GM12892 (cell line): ENCODE measurements at places on chromosomes 7 and 10.
A peak's percentile ranks its signal among the peaks of the same experiment; 100 is the strongest.

GRCh38 chr10:116110736-116111135 is 162.3 kb downstream of the GFRA1 start:
- DNase-seq, result no peak

GRCh38 chr7:121505021-121505420 is 108.9 kb upstream of the FAM3C start:
- no peak for DNase-seq

- no peak for DNase-seq
These were observed 59.3 kb upstream of the BMPER start for GRCh38 chr7:33845991-33846509.

DNA sequence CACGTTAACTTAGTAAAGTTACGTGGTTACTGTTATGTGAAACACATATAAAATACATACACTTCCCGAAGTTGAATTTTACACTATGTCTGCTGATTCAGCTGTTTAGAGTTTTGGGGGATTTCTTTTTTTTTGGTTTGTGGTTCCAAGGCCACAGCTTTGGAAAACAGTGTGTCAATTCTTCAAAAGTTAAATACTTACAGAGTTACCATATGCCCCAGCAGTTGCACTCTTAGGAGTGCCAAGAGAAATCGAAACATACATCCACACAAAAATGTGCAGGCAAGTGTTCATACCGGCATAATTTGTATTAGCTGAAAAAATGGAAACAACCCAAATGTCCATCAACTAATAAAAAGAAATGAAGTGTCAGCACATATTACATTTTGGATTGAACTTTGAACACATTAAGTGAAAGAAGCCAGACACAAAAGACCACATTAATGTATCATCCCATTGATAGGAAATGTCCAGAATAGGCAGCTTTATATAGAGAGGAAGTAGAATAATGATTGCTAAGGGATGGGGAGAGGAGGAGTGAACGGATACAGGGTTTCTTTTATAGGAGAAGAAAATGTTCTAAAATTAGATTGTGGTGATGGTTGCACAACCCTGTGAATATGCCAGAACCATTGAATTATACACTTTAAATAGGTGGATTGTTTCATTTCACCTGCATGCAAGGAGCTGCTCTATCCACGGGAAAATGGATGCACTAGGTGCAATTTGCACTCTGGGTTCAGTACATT is 17.6 kb downstream of the APBB1IP start:
- DNase-seq, result no peak

DNA sequence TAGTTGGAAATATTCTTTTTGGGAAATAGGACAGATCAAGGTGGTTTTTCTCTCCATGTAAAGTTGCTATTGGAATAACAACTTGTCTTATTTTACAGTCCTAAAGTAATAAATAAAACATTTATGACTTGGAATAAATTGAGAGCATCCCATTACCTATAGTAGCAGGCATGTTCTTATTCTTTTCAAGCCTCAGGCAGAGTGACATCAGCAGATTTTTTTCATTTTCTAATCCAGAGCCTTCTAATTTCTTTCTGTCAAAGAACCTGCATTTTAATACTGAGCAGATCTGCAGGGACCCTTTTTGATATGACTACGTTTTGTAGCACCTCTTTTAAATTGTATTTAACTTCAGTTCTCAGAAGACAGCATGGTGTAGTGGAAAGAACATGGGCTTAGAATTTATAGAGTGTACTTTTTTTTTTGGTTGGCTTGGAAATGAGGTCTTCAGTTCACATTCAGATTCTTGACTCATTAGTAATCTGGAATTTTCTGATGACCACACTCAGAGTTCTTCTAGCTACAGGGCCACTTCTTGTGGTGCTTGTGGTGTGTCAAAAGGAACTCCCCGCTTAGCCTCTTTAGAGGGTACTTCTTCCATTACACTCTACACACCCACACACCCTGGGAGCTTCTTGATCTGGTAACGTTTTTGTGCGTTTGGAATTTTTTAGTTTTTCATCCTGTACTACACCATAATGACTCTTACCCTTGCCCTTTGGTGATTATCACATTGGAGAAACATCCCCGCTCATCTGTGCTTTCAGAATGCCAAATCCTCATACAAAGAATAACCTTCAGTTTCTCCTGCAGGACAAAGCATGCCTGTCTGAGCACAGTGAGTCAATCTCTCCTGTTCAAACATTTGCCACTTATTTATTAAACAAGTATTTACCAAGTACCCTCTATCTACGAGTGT is 34.6 kb downstream of the AGK start:
- DNase-seq, result peak; percentile 8

GRCh38 chr7:30788640-30789333 is 17.6 kb downstream of the MINDY4 start:
- no peak for DNase-seq

DNA sequence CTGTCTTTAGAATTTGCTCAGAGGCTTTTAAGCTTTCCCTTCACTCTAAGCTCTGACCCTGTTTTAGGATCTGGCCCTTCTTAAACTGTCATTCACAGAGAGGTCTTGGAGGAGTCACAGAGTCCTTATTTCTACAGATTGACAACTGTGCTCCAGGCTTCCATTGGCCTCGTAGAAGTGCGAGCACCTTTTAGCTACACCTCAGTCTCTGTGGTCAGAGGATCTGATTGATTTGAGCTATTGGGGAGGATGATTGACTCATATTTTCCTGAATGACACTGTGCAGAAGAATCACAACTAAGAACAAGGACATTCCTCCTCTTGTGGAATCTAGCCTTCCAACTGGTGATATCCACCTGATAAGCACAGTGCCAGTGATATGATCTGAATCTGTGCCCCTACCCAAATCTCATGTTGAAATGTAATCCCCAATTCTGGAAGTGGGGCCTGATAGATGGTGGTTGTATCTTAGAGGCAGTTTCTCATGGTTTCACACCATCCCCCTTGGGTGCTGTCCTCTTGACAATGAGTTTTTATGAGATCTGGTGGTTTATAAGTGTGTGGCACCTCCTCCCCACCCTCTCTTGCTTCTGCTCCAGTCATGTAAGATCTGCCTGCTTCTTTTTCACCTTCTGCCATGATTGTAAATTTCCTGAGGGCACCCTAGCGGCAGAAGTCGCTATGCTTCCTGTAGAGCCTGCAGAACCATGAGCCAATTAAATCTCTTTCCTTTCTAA is 3.2 kb downstream of the CYP3A7 start:
- no peak for DNase-seq

DNA sequence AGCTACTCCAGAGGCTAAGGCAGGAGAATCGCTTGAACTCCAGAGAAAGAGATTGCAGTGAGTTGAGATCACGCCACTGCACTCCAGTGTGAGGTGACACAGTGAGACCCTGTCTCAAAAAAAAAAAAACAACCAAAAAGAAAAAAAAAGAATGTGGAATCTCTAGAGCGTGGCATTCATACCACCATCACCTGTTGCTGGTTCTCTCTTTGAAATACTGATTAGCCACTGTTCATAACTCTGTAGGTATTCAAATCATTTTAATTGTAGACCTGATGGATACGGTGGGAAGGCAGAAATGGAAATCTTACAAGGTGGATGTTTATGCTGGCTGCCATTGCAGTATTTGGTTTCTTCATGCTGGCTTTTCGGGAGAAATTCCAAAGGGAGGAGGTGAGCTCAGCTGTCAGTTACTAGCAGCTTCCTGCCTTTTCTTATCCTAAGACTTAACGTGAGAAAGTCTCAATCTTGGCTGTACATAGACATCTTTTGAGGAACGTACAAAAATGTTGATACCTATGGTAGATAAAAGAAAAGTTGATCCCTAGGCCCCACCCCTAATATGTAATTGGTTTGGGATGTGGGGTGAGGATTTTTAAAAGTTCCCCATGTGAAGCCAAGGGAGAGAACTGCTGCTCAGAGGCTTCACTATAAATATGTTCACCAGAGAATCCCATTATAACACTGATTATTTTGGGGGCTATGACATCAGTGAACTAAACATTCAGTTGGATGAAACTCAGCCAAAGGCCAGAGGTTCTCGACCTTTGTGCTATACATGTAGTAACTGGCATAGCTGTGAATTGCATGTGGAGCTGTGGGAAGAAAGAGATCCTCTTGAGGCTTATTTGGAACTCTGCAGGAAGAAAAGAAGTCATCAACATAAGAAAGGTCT is 26.9 kb upstream of the MKLN1 start:
- no peak for DNase-seq

- no peak for DNase-seq
These were observed 237.5 kb downstream of the IPMK start for GRCh38 chr10:58030208-58030607.

DNA sequence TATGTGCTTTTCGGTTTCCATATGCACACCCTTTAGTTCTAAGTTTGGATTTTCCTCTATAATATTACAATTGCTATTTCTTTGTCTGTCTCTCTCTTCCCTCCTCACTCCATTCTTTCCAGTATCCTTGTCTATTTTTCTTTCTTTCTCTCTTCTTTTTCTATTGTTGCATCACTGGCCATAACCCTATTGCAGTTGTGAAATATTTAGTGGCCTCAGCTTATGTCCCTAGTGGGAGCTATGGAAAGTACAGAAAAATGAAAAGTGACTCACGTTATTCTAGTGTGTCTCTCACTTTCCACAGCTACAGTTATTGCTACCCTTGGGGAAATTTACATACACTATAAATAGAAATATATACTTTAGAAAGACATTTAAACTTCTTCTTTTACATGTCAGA is 59.1 kb downstream of the CNTNAP2 start:
- no peak for DNase-seq

- no peak for DNase-seq
These were observed 63.5 kb upstream of the EGFR start for GRCh38 chr7:54955296-54955695.

- DNase-seq, result no peak
These were observed 1691.6 kb upstream of the LRRTM3 start for GRCh38 chr10:65234261-65234660.

DNA sequence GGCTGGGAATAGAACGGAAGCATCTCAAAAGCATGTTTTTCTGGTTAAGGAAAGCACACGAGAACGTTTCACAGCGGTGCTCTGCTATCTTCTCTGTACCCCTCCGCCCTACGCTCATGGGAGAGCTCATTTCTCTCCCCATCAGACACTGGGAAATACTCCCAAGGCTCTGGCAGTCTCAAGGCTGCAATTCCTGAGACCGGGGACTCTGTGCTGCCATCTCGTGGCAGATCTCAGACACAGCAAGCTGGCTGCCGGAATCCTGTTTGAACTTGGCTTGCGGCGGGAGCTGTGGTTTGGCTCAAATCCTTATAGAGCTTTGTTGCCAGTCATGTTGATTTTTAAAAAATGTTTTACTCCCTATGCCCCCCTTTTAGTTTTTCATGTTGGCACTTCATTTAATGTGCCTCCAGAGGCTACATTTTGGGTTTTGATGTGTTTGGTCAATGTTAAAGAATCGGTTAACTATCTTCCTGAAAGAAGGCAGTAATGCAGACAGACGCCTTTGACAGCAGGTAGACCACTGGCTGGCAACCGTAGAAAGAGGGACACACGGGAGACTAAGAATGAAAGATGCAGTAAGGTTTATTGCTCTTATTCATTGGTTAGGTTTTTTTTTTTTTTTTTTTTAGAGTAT is 27.6 kb downstream of the BMPER start:
- peak; percentile 15 for DNase-seq

GRCh38 chr7:148026713-148027112 is 563.9 kb upstream of the C7orf33 start:
- DNase-seq, result no peak
